ENCODE measurements at places on chromosomes 6 and 20.

GRCh38 chr6:138431256-138432062 is 27.4 kb downstream of the HEBP2 start:
- peak; percentile 36 for DNase-seq

- no peak for DNase-seq
These were observed 41.2 kb upstream of the NHSL1 start for GRCh38 chr6:138540468-138540867.

GRCh38 chr6:45630801-45631200 is 253.1 kb upstream of the SUPT3H start:
- DNase-seq = no peak

DNA sequence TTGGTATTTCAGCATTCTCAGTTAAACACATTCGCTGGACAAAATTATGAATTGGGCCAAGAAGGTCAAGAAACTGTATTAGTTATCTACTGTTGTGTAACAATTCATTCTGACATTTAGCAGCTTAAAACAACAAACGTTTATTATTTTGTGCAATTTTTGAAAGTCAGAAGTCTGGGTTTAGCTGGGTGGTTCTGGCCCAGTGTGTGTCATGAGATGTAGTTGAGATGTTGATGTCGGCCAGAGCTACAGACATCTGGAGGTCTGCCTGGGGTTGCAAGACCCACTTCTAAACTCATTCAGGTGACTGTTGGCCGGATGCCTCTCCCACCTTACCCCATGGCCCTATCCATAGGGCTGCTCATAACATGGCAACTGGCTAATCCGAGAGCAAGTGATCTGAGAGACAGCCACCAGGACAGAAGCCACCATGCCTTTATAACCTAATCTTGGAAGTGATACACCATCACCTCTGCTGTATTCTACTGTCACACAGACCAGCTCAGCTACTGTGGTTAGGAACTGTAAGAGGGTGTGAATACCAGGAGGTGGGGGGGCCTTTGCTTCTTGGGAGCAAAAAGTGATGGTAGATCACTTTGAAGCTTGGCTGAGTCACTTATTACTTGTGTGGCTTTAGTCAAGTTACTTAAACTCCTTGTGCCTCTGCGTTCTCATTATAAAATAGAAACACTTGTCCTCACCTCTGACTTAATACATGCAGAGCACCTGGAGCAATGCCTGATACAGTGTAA is 217.0 kb upstream of the MYLIP start:
- DNase-seq = no peak

DNA sequence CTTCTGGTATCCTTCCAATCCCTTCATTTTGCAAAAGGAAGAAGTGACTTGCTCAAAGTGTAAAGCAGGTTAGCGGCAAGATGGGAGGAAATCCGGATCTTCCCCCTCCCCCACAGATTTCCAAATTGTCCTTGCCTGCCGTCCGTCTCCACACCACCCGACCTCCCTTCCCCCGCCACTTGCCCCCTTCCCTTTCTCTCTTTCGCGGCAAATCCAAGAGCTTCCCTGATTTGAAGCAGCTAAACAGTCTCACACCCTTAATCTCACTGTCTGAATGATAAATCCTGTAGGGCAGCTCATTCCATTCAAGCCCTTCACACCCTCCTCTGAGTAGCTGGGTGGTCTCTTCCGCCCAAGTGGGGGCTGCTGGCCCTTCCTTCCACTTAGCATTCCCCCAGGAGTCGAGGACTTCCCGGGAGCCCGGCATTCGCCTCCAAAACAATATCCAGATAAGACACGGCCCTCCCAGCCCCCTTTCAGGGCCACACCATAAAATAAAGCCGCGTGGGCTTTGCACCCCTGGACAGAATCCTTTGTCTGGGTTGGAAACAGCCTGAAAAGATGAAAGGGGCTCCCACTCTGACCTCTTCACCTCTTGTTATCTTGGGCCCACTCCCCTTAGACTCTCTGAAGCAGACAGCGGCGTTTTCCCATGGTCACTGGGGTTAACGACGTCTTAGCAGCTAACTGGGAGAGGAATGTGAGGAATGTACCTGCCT is 44.0 kb upstream of the PIM1 start:
- no peak for DNase-seq

GRCh38 chr6:99603421-99604165 is 3.0 kb upstream of the PRDM13 start:
- peak; percentile 50 for DNase-seq

DNA sequence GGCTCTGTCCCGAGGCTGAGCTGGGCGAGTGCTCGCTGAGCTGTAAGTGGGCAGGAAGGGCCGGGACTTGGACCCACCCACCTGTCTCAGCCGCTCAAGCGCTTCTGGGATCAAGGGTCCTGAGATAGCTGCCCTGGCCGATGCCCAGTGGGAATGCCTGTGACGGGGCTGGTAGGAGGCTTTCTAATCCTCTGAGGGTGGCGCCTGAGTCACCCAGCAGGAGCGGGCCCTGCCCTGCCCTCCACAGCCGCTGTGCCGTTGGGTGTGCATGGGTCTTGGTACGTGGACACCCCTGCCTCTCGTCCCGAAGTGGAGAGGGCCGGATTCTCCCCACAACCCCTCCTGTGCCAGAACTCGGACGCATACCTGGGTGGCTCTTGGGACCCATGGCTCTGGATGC is 43.1 kb upstream of the GATA5 start:
- no peak for DNase-seq

- DNase-seq = no peak
These were observed 100.4 kb upstream of the TCF21 start for GRCh38 chr6:133788556-133788955.

- DNase-seq = no peak
These were observed 89.3 kb upstream of the JAG1 start for GRCh38 chr20:10763112-10763511.

- DNase-seq = no peak
These were observed 1024.3 kb upstream of the MAP3K7 start for GRCh38 chr6:91611190-91611589.

DNA sequence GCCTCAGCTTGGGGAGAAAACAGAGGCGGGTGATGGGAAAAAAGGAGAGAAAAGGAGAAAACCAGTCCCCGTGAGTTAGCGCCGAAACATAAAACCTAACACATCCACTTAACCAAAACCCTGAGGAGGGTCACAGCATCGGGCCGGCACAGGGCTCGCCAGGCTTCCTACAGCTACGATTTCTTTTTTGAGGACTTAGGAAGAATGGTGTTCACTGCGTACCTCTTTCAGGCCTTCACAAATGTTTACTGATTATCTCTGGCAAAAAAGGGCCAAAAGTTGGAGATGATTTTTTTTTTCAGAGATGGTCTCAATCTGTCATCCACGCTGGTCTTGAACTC is 48.8 kb downstream of the DSTN start:
- DNase-seq = no peak

DNA sequence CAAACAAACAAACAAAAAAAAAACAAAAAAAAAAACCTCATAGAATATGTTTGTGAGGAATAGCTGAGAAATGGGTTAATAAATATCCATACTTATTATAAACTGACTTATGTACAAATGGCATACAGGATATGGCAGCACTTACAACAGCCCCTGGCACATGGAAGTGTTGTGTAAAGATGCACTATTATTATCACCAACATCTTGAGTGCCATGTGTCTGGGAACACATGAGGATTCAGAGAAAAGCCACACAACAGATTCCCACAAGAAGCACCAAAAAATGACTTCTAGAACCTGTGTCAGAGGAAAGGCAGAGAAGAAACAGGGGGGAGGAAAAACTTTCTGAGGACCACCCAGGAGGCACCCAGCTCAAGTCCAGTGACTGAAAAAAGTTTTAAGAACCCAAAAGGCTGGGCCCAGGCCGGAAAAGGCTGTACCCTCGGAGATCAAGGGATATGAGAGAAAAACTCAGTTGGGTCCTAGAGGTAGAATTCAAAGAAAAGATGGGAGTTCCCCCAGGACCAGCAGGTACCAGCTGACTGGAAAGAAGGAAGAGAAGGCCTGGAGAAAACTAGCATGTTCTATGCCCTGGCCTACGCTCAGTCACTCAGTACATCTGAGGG is 9.4 kb upstream of the TAF8 start:
- DNase-seq = no peak

DNA sequence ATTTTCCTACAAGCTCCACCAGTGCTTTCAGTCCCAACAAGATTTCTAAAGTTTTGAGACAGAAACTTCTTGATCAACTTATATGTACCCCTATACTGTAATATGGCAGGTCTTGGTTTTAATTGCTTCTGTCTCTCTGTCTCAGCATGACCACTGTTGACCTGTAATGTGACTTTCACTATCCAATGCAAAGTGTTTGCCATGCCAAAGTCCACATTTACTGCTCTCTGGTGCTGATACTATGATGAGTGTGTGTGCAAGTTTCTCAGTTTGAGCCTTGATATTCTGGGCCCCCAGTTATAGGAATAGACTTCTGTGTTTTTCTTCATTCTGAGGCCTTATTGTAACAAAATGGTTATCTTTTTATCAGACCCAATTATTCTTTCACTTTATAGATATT is 45.8 kb downstream of the OR2J2 start:
- no peak for DNase-seq

DNA sequence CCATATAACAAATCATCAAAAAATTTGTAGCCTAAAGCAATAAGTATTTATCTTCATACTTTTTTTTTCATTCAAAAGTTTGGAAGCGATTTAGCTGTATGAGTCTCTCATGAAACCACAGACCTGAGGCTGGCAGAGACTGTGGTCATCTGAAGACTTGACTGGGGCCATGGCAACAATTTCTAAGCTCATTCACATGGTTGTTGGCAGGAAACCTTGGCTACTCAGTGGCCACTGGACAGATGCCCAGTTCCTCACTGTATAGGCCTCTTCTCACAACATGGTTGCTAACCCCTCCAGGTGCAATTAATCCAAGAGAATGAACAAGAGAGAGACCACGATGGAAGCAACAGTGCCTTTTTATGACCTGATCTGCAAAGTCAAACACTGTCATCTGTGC is 235.9 kb downstream of the BTBD3 start:
- DNase-seq = no peak

DNA sequence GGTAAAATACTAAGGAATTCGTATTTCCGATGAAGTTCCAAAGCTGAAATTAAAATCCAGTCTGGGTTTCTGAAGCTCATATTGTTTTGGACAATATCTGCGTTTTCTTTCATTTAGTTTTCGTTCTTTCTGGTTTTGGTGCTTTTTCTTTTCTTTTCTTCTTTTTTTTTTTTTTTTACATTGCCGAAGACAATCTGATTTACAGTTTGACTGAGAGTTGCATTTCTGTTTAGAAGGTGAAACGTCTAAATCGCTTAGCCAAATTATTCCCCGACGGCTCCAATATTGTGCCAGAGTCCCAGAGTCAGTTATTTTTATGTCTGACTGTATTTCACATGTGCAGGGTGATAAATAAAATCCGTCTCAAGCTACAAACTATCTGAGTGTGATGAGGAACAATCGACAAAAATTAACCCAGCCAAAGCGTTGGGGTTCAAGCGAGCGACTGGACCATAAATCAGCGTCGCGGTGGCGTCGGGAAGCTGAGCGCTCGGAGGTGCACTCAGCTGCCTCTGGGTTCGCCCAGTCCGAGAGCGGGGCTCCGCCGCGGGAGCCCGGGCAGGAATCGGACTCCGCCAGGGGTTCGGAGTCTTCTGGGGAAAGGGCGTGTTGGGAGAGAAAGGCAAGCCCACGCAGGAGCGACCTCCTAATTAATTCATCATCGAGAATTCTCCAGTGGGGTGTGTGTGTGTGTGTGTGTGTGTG is 8.2 kb upstream of the TBX18 start:
- DNase-seq = no peak

DNA sequence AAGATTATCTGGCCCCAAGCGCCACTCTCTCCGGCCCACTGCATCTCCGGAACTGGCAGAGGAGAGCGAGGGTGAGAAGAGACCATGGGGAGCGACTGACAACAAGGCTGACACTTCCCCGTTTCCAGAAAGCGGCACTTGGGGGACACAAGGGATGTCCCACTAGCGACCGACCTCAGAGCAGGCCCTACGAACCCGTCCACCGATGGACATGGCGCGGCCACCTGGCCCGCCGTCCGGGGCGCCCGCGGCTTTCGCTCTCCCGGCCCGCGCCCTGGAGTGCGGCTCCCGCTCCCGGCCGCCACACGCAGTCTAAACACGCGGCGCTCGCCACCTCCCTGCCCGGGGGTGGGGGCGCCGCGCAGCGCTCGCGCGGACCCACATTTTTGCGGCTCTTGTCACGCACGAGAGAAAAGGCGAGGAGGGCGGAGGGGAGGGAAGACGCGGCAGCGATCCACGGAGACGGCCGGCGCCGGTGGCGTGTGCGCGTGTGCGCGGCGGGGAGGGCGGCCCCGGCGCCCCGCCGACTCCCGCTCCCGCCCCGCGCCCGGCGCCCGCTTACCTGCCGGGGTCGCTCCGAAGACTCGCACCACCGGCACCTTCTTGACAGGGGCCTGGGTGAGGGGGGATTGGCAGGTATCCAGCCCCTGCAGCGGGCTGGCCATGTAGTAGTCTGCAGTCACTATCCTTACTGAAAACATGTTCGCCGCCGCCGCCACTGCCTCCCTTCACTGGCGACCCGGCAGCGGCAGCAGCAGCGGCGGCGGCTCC is 645 bp downstream of the REV3L start:
- DNase-seq = peak; percentile 64

- peak; percentile 66 for DNase-seq
These were observed 54.0 kb upstream of the IPCEF1 start for GRCh38 chr6:154410619-154411072.

DNA sequence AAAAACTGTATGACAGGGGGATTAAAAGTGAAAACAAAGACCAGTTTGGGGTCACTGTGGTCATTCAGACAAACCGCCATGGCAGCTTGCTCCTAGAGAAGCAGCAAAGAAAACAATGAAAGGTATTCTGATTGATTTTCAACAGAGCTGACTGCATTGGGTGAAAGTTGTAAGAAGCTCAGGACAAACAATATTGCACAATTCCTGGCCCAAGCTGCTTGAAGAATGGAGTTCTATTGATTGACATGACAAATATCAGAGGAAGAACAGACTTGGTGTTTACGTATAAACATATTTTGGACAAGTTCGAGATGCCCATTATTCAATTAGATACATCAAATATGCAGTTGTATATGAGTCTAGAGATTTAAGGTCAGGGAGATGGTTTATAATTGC is 62.0 kb downstream of the TRIM38 start:
- DNase-seq = no peak

DNA sequence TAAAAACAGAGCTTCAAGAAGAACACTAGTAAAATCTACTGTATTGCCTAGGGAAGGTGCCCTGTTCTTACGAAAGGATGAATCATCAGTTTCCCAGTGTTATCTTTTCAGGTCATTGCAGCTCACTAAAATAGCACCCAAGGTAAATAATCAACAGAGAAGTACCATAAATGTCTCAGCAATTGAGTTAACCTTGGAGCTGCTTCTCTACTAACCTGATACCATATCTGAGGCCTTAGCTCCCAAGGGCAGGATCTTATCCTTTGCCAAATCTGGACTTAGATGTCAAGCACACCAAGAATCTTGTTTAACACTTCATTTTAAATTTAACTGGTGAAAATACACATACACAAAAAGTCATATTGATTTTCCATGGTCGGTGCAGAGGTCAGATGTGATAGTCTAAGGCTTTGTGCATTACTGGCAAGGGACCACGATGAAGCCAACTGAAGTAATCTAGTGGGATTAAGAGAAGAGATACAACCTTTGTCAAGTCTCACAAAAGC is 81.5 kb downstream of the EDN1 start:
- DNase-seq = no peak
